ENCODE measurements at places on chromosomes 12 and 14.

DNA sequence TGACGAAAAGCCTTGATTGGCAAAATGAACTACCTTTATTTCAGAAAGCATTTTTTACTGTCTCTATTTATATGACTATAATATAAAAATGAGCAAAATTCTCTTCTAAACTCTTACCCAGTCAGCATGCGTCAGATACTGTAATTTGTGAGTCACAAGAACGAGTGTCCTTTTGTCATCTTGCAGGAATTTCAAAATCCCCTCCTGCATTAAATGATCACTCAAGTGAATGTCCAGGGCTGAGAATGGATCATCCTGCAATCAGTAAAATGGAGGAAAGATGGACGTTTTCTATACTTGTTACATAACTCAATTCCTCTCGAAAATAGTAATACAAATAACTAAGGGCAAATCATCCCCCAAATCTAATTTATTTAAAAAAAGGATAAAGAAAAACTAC, 77.7 kb upstream of the KCNJ8 start:
- DNase-seq, result no peak

DNA sequence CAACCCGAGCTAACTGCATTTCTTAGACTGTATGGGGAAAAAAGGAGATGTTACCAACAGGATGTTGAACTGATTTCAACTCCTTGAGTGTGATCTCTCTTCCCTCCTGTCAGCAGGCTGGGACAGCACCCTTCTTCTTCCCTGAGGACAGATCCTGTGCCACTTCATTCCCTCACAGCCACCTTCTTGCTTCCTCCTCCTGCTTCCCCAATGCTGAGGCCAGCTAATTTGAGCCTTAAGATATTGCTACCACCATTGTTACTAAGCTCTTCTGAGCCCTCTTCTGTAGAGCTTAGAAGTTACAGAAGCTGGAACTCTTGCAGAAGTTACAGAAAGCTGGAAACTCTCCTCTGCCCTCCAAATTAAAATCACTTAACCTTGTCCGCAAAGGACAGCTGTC, 88.8 kb downstream of the SPTSSA start:
- no peak for DNase-seq

- DNase-seq, result no peak
Observed at GRCh38 chr12:113950873-113951272, 15.3 kb downstream of the RBM19 start.

DNA sequence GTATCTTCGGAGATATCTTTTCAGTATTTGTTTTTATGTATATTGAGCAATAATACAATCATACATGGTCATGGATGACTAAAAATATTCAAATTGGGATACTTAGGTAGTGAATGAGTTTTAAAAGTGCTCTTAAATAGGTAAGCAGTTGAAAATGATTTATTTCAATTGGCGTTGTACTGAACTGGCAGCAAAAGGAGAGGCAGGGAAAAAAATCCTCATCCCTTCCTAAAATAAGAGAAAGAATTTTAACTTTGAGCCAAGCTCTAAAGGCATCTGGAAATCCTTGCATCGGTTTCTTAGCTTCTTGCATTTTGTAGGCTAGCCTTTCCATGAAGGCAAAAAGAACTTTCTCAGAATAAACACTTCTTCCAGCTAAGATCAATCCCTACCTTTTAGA, 125.2 kb downstream of the MGST1 start:
- no peak for DNase-seq

GRCh38 chr12:119369907-119370546, 35.5 kb downstream of the CCDC60 start:
- no peak for DNase-seq

GRCh38 chr12:9719790-9720189, 13.1 kb downstream of the CLECL1 start:
- DNase-seq, result no peak

DNA sequence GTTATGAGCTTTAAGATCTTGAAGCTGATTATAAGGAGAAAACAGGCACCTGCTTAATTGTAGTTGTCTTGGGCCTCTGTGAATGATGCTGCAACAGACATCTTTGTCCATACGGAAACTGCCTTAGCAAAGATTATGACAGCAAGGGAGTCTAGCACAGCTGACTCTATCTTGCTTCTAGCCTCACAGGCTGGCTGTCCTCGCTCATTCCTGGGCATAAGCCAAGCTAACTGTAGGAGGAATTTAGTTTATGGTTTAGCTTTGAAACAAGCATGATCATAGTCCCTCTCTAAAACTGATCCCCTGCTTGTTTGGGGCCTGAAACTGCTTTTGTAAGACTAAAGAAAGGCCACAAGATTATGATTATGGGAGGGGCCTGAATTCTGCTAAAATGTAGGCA, 74.3 kb upstream of the C14orf132 start:
- no peak for DNase-seq

DNA sequence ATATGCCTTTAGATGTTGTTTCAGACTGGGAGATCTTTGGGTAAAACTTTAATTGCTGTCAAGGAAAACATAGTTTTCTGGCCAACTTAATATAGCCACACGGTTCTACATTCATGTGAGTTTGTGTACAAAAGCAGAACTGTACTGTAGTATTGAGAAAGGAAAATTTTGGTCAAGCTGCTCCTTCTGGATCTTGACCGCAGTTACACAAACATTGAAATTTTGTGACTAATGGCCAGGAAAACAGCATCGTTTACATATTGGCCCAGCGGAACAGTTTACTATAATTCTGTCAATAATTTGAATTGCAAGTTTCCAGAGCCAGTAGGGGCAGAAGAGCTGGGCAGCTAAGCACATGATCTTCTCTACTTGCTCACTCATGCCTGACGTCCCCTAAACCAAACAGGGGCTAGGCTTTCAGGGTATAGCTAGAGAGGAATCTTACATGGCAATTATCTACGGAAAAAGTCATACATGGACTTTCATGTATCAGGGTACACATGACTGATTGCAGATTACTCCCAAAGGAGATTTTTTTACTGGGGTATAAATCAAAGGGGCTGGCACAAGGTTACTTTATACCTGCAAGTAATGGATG, 11.4 kb upstream of the ART4 start:
- no peak for DNase-seq

Measured in smooth muscle cell of the brain vasculature (primary cell).